ENCODE measurements at places on chromosomes 5 and 9.

- DNase-seq = no peak
Observed at GRCh38 chr9:133589454-133590227, 19.5 kb downstream of the FAM163B start.

GRCh38 chr5:111820072-111820471, 63.1 kb upstream of the NREP start:
- no peak for DNase-seq

- peak; percentile 38 for DNase-seq
Observed at GRCh38 chr9:70488793-70489105, 74.3 kb upstream of the KLF9 start.

- no peak for DNase-seq
Observed at GRCh38 chr5:40631236-40631635, 48.5 kb upstream of the PTGER4 start.

DNA sequence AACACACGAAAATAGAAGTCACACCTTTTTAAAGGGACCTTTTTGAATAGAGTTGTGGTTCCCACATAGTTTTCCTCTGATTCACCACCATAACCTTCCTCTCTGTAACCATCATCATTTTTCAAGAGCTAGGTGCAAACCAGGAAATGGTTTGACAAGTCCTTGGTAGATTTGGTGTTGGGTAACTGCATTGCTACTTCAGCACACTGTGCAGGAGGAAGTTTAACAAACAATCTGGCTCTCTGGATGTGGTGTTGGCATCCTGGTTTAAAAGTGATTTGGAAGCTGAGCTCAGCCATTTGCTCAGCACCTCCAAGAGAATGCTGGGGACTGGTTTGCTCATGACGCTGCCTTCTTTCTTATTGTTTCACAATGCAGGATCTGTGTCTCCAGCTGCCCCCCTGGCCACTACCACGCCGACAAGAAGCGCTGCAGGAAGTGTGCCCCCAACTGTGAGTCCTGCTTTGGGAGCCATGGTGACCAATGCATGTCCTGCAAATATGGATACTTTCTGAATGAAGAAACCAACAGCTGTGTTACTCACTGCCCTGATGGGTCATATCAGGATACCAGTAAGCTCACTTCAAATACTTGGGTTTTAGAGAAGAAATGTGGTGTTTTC, 213.1 kb downstream of the RFK start:
- peak; percentile 90 for DNase-seq

DNA sequence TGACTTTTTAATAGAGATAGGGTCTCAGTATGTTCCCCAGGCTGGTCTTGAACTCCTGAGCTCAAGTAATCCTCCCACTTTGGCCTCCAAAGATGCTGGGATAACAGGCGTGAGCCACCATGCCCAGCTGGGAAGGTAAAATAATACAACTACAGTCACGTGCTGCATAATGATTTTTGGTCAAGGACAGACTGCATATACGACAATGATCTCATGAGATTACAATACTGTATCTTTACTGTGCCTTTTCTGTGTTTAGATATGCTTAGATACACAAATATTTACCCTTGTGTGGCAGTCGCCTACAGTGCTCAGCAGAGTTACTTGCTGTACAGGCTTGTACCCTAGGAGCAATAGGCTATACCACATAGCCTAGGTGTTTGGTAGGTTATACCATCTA, 14.2 kb upstream of the IRF1 start:
- no peak for DNase-seq

DNA sequence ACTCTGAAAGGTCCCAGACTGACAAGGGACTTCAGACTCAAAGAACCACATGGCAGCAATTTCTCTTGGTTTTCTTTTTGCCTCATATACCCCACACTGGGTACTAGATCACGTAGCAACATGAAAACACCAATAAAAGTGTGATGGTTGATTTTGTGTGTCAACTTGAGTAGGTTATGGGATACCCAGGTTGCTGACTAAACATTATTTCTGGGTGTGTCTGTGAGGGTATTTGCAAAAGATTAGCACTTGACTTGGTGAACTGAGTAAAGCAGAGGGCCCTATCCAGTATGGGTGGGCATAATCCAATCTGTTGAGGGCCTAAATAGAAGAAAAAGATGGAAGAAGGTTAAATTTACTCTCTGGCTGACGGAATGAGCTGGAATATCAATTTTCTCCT, 53.8 kb upstream of the ZNF618 start:
- no peak for DNase-seq

DNA sequence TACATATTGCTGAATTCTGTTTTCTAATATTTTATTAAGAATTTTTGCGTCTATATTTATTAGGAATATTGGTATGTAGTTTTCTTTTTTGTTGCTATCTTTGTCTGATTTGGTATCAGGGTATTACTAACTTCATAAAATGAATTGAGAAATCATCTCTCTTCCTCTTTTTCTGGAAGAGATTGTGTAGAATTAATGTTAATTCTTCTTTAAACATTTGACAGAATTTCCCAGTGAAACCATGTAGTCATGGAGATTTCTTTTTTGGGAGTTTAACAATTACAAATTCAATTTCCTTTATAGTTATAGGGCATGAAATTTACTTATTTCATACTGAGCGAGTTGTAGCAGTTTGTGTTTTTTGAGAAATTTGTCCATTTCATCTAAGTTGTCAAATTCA, 3.3 kb upstream of the FAM170A start:
- DNase-seq = no peak

DNA sequence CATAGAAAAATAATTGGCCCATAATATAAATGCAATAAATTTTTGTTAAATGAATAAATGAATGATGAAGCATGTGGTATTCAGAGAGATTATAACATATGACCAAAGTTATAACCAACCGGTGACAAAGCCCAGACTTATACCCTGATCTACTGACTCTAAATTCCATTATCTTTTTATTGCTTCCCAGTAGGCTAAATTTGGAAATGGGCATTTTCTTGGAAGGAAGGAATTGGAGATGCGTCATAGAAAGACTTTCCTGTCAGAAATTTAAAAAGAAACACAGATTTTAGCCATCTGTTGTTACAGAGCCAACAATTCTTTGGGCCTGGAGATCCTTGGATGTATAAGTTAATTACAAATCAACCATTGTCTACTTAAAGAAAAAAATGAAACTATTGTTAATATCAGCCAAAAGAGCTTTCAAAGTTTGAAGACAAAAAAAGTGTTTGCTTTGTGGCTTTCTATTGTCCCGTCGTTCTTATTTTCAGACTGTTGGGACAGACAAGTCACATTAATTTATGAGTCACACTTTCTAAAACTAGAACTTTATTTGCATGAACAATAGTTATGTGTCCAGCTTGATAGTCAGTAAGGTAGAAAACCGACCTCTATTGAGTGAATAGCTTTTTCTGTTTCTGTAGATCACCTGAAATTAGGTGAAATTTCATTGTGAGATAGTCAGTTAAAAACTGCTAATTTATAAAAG, 428.7 kb downstream of the GABRG2 start:
- DNase-seq = peak; percentile 51

DNA sequence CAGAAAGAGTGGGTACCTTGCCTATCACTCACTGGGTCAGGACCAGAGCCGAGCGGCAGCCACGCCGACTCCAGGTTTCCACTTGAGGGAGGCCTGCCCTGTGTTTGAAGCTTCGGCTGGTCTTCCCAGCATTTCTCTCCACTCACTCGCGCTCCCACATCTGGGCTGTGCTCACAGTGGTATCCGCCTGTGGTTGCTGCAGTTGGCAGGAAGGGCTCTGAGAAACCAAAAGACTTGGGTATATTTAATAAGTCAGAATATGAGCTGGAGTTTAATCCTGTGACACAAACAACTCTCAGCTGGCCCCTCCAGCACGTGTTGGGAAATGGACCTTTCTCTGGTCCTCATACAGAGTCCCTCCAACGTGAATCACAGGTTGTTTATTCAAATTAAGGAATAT, 70.9 kb downstream of the SPRY4 start:
- no peak for DNase-seq

GRCh38 chr5:150758203-150758530, 650 bp downstream of the DCTN4 start:
- no peak for DNase-seq

DNA sequence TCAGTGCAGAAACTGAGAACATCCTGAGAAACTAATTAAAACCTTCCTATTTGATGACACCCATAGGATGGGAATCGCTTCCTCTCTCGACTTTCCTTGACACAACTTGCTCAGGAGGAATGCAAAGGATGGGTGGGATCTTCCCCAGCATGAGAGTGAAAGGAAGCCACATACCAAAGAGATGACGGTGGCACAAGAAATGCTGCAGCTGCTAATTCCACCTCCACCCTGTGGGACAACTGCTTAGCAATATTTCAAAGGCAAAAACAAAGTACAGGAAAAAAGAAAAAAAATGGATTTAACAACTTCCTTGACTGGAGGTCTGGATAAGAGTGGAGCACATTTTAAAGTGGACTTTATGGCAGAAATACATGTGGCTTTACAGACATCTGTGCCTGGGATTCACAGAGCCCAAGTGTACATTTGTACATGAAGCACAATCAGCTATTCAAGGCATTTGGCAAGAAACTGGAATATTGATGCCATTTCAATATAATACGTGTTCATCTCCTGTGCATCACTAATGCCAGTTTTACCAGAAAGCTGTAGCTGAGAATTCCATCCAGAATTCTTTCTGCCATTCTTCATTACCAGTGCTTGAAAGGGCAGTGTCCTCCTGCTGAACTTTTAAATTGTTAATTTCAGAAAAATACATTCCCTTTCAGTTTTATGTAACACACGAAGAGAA, 359.2 kb upstream of the ACTBL2 start:
- peak; percentile 100 for DNase-seq

All from A172 (cell line).